NCI-H1092 (cell line): ENCODE measurements at places on chromosomes 7 and 10.

- DNase-seq, result no peak
These were observed 63.9 kb upstream of the ECHDC3 start for GRCh38 chr10:11678074-11678793.

GRCh38 chr7:57205000-57205399 lies 72.8 kb upstream of the ZNF479 start:
- DNase-seq, result no peak

GRCh38 chr7:130195396-130195795 lies 9.8 kb downstream of the TMEM209 start:
- no peak for DNase-seq

DNA sequence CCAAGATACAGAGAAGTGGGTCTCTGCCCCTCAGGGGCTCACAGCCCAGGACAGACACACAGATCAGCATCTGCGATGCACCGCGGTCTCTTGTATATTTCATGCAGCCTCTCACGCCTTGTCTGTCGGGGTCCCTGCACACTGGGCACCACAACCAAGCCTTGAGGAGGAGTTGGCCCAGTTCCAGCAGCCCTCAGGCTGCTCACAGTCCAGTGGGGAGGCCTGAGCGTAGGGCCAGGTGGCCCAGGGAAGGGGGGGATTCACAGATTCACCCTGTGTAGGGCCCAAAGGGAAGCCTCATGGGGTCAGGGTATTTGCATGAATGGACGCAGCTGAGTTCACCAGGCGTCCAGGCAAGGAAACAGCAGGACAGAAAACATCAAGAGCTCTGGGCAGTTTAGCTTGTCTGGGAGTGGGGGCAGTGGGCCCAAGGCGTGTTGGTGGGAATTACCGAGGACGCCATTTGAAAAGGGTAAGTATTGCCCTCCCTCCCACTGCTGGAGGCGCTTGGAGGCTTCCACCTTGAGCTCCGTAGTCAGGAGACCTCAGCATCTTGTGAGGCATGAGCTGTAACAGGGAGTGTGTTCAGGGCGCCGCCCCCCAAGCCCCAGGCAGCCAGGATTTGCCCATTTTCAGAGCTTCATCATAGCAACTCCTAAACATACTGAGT lies 129.1 kb upstream of the CHST15 start:
- no peak for DNase-seq

DNA sequence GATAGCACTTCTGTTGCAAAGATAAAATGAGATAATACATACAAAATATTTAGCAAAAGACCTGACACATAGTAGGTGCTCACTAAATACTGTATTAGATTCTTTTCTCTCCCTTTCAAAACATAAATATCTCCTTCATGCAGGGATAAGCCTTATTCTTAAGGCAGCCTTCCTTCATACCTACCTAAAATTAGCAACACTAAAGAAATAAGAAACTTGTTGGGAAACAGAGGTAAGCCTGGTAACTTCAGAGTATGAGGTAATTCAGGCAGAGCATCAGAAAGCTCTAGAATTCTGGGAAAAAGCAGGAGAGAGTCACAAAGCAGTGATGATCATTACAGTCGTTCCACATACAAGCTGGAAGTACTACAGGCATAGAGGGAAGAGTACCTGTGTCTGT lies 15.2 kb downstream of the HIBADH start:
- no peak for DNase-seq

DNA sequence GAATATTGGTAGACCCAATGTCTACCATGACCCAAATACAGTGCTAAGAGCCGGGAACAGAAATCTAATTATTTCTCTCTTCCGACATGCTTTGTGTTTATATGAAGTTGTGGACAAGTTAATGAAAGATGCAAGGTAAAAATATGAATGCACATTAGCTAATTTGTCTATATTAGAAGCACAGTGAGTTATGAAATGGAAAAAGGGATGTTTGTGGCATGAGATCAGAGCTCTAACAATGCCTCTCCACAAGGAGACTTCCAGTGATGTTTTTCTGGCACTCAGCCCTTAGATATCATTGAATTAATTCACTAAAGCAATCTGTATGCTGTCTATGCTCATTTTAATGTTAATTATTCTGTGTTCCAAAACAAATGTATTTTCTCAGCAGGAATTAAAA lies 897.2 kb downstream of the CNTNAP2 start:
- no peak for DNase-seq

- DNase-seq, result no peak
These were observed 38.1 kb upstream of the CDHR3 start for GRCh38 chr7:105924945-105925344.

- no peak for DNase-seq
These were observed 11.0 kb downstream of the ARPC1B start for GRCh38 chr7:99385564-99385963.

DNA sequence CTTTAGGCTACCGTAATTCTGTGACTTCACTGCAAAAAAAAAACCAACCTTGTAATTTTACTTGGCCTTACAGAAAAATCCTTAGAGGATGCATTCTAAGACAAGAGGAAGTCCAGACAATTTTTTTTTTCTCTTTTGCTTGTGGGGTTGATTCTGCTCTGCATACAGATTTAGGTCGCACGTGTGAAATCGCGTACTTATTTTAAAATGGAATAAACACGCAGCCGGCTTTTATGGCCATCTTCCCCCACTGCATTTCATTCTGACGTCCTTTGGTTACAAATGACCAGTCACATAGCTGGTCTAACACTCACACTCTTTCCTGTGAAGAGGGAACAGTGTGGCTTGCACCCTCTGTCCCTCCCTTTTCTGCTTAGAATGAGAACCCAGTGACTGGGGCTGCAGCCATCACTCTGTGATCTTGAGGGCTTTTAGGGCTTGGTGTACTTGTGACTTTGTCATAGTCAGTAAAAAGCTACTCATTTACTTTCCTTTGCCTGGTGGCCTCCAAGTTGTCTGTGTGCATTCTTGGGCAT lies 63.6 kb upstream of the CARD11 start:
- DNase-seq, result no peak

- no peak for DNase-seq
These were observed 3.1 kb downstream of the PTEN start for GRCh38 chr10:87866412-87866974.

DNA sequence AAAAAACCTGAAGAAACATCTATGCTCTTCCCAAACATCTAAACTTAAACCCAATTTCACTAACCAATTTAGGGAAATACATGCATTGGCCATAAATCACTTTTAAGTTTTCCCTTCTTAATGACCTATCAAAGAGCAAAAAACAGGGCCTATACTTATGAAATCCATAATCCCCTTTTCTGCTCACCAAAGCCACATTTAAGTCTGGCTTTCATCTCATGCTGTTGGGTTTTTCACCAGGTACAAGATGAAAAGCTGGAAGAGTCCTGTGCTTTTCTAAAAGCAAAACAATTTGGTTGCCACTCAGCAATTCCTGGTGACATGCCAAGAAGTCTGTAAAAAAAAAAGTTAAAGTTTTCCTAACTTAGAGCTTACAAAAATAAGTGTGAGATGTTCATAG lies 92.6 kb downstream of the HPSE2 start:
- no peak for DNase-seq

DNA sequence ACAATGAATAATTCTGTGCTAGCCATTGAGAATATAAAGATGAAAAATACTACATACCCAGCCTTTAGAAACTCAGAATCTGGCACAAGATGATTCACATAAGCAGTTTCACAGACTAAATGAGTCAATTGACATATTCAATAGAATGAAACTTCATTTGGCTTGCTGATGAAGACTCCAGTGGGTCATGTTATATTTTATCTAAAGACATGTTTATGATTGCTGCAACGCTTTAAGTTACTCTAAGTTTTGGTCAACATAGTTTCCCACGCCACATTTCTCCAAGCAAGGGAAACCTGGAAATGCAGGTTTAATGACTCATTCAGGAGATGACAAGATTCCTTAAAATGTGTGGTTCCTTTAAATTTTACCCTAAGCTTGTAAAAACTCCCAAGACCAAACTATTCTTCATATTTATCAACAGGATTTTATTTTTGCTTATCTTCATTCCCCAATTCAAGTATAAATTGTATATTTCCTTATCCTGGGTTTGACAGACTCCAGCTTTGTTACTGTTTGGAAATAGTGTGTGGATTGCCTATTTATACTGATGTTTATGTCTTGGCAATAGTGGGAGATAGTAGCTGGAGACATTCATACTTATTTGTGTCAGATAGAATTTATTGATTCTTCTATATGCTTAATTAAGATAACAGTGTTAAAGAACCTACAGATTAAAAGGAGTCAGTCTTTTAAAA lies 6.6 kb downstream of the SEMA3A start:
- no peak for DNase-seq

GRCh38 chr7:140176122-140176701 lies 571 bp downstream of the KDM7A start:
- DNase-seq, result peak; percentile 30

DNA sequence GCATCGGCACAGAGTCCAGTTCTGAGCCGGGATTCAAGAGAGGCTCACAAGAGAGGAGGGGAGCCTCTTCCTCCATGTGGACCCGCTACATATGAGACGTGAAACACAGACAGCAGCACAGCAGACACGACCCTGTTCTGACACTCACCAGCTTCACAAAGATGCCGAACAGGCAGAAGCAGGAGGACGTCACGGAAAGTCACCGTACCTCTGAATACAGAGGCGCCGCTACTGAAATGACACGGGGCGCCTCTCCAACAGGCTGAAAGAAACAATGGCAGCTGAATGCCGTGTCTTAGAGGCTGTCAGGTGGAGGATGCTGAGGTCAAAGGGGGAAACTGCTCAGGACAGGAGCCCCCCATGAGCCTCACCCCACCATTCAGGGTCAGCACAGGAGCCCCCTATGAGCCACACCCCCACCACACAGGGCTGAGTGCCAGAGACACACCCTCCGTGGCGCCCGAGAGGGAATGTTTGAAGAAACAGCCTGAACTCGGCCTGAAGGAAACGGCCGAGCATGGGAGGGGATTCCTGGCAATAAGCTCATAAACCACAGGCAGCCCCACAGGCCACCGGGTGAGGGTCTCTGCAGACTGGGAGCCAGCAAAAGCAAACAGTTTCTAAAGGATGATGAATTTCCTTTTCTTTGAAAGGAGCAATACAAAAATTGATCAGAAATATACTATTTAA lies 510.3 kb downstream of the PTPRN2 start:
- peak; percentile 25 for DNase-seq

DNA sequence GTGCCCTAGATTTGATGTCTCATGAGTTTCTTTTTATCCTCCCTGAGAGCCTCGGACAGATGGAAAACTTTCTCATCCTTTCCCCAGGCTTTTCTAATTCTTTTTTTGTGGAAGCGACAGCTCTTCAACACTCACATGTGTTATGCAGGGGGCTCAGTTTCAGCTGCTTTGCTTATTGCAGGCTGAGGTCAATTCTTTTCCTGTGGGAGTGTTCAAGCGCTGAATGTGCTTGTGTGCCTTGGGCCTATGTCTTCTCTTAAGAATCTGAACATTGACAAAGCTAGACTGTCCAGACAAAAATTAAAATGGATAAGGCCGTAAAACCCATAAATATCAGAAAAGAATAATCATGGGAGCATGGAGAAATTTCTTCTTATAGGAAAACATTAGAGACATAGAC lies 125.2 kb upstream of the STEAP4 start:
- no peak for DNase-seq

DNA sequence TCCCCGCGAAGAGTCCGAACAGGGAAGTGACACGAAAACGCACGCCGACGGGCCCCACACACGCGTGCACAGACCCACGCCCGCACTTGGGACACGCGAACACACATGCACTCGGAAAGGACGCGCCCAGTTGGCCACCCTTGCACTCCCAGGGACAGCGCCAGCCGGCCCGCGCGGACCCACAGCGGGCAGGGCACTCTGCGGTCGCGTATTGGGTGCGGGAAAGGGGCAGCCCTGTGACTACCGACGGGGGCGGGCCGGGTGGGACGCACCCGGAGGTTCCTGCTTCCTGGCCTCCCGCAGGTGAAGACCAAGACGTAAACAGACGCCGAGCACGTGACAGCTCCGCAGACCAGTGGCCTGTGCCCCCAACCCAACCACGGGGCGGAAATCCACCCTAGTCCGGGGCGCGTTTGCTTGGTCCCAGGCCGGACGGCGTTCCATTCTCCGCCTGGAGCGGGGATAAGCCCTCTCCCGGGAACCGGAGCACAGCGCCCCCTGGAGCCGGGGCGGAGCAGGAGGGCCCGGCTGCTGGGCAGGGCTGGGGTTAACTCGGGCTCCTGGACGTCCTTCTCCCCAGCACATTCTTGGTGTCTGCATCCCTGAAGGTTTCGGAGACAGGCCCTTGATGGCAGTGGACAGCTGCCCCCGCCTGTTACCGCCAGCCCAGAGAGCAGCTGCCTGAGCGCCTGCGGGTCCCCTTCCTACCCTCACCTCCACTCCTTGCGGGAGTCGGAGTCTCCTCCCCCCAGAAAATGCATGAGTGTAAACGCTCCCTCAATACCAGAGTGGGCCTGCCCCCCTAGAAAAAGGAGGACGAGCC lies 2.0 kb upstream of the LZTS2 start:
- DNase-seq, result peak; percentile 13

DNA sequence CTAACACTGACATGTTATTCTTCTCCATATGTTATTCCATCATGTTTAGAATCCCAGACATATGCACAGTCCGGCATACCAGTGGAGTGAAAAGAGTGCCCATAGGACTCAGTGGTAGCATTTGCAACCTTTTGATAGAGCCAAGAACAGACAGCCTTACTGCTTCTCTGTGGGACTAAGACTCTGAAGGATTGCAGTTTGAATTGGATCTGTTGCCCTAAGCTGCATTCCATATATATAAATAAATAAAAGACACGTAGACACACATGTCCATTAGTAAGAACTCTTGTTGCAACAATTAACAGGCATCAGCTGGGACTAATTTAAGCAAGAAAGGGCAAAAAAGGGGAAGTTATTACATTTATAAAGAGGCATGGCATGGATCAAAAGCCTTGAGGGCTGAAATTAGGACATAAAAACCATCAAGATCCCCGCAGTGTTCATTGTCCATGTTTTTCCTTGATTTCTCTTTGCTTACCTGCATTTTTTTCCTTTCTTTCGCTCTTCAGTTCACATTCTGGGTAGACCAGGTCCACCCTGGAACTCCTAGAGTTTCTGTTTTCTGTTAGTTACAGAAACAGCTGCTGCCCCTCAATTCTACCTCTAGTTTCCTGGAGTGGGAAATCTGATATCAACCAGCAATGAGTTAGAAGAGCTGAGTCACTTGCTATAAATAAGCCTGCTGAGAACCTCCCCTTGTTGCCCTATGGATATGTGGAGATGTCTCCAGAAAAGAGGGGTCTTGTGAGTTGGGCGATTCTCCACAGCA lies 132.4 kb downstream of the SORCS1 start:
- DNase-seq, result no peak

DNA sequence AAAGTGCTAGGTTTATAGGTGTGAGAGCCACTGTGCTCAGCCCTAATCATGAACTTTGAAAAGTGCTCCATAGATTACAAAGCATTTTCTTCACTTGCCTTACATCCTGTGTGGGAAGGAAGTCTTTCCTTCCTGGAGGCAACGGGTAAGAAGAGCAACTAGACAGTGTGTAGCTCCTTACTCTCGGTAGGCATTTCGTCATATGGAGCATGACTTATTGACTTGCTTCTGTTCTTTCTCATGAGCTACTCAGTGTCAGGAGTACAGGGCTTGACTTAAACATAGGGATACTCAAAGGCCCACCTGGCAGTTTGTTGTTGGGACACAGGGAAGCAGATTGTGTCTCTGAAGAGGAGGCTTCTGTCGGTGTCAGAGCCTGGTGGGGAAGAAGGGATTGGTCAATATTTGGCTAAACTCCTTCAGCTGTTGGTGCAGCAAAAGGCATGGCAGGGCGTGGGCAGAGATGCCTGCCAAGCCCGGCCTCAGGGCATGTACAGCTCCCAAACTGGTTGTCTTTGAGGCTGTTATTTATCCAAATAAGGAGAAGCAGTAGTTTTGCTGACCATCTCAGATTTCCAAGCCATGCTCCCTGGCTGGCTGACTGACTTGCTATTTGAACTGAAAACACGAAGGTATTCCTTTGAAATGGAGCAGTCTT lies 248.9 kb downstream of the KIAA1217 start:
- no peak for DNase-seq

GRCh38 chr7:119943942-119944600 lies 328.9 kb upstream of the KCND2 start:
- DNase-seq, result no peak
